ENCODE measurements at places on chromosomes 2 and 18. TPM values are rescaled to one million over a fixed set of nuclear protein-coding genes. Genes with fewer than 3 reads are reported as not detected.

- DNase-seq: no peak
Measured at GRCh38 chr2:206561962-206562361, 80.3 kb upstream of the FAM237A start.

DNA sequence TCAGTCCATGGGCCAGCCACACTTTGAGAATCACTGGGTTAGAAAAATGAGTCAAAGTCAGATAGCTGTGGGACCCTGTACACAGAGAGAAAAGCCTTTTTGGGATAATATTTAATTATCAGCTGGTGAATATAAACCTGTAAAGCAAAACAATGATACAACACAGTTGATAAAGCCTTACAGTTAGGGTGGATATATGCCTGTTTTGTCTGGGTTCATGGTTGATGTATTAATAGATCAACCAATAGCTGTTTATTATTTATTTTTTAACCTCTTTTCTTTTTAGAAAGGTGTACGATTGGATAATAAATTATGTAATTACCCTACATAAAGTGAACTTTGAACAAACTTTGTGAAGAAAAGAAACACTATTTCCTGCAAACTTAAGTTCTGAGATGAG is 145.6 kb downstream of the TDRD15 start:
- no peak for DNase-seq

- DNase-seq: no peak
Measured at GRCh38 chr2:237319887-237320286, 94.1 kb downstream of the COL6A3 start.

DNA sequence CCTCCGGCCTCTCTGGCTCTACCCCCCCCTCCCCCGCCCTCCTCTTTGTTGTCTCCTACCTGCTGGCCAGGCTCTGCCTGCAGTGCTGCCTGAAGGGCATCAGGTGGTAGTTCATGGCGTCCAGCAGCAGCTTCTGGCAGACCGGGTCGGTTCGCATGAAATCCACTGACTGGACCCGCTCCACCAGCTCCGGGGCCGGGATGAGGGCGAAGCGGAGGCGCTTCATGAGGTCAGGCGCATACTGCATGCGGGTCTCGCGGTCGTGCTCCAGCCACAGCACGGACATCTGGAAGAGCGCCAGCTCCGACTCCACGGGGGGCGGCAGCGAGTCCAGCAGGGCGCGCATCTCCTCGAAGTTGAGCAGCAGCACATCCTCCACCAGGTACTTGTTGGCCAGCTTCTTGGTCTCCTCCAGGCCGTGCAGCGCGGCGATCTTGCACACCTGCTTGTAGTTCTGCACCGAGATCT is 3.2 kb downstream of the KLHL14 start:
- no peak for DNase-seq

GRCh38 chr2:224400886-224401632 is 848 bp downstream of the FAM124B start:
- no peak for DNase-seq

GRCh38 chr2:2879781-2880180 is 497.8 kb downstream of the EIPR1 start:
- no peak for DNase-seq

DNA sequence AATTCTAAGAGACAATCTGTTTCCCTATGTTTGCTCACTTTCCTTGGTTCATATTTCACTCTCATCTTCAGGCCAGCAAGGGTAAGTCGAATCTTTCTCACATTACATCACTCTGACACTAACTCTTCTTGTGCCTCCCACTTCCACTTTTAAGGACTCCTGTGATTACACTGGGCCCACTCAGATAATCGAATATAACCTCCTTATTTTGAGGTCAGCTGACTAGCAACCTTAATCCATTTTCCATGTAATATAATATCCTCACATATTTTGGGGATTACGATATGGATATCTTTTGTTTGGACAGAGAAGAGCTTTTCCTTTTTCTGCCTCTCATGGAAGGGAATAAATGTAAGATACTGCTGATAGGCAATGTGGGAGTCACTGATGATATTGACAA is 2015.7 kb upstream of the LRRTM1 start:
- DNase-seq: no peak

DNA sequence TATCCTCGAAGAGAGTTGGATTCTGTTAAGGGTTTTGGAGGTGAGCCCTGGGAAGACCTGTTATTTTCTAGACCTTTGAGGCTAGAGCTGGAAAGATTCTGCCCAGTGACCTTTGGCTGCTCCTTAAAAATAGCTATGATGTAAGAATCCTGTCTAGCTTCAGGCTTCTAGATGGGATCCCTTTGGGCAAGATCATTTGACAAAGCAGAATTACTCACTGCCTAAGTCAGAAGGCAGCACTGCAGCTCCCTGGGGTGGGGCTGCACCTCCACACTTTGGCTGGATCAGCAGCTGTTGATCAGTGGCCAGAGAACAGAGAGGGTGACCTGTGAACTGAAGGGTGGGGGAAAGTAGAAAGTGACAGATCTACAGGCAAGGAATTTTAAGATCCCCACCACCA is 103.8 kb downstream of the ASAP2 start:
- no peak for DNase-seq

DNA sequence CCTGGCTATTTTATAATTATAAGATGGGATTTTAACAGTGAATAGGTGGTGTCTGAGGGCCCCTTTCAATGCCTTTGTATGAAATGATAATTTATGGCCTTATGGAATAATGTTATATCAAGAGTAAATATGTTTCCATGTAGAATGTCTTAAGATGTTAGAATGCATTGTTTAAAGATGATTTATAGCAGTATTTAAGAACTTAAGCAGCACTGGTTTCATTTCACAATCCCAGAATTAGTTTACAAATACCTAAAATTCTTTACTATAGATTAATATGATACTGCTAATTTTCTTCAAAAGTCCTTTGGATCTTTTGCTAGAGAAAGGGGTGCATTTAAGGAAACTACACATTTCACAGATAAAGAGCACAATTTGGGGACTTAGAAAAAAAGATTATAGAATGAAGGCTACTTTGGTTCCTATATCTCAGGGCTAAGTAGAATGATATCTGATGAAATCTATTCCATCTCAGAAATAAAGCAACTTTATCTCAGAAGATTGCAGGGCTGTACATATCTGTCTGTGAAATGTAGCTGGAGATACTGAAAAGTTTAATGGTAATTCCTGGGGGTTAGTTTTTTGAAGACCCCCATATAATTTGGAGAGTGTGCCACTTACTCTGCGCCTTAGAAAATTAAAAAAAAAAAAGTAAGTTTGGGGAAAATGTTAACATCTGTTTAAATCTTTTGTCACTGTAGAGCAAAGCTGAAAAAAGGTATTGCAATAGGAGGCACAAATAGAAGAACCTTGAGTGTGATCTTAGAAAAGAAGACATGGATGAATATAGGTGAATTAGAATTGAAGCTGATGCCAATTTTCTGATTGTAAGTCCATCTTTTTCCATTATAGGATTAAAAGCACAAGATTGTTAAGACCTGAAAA is 123.4 kb downstream of the GULP1 start:
- no peak for DNase-seq

DNA sequence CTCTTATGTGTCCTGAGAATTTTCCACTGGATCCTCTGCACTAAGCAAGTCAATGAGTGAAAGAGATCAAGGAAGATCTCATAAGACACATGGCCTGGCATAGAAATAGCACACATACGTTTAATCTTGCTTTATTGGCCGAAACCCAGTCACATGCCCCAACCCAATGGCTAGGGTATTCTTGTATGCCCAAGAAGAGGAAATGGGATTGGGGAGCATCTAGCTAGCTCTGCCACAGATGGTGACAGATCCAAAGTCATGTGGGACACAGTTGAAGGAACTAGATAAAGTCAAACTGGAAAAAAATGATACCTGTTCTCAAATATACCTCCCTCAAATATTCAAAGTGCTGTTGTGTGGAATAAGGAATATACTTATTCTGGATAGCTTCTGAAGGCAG is 74.7 kb downstream of the CD28 start:
- no peak for DNase-seq

DNA sequence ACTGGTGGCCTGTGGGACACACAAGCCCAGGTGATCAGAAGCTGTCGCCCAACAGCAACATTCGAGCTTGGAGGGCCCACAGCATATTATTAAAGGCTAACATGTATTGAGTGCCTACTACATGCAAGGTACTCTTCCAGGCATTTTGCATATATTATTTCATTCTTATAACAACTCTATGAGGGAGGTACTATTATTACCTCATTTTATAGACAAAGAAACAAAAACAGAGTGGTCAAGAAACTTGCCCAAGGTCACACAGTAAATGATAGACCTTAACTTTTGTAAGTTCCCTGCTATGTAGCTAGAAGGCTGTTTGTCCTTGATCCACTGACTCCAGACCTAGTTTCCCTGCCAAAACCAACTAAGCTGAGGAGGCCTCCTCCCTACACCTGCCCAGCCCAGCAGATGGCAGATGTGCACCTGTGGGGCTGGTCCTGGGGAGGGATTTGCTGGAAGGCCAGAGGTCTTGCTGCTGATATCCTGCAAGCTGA is 35.7 kb downstream of the KANSL3 start:
- no peak for DNase-seq

GRCh38 chr2:228503731-228504130 is 322.2 kb upstream of the SPHKAP start:
- no peak for DNase-seq

DNA sequence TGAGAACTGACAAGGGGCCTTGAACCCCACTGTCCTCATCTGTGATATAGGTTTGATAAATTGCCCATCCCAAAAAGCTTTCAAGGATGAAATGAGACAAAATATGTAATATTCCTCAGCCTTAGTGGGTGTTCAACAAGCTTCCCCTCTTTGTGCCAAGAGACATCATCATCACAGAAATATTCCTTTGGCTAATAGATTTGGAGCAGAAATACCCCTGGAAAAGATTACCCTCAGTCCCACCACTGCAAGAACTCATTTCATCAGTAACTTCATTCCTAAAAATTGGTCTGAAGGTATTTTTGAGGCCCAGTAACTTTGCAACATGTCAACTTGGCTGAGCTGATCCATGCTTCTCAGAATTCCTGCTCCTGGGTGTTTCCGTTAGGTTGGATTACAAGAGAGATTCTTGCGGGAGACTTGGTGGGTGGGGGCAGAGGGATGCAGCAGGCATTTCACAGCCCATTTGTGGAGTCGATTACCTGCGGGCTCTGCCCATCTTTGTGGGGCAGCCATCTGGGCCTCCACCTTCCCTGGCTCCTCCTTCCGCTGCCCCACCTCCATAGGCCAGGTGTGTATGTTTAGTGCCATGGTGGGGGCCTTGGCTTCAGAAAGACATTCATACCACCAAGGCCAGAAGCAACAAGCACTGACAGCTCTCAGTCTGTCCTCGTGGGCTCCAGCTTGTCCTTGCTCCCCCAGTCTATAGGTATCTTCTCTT is 263.9 kb downstream of the GLI2 start:
- no peak for DNase-seq

DNA sequence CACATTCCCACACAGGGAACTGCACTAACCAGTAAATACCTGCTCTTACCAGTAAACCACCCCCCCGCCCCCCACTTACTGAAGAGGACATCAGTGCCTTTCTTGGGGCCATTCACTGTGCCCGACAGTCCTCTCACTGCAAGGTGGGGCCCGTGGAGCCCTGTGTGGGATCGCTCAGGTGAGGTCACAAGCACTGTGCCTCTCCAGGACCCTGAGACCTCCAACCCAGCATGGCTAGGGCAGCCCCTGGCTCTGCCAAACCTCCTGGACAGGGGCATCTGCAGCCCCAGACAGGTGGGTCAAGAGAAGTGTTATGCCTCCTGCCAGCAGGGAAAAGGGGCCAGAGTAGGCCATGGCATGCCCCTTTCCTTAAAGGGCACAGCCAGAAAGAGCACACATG is 6.7 kb upstream of the NEURL3 start:
- no peak for DNase-seq

GRCh38 chr2:213420828-213421385 is 136.6 kb downstream of the SPAG16 start:
- no peak for DNase-seq

GRCh38 chr2:30371028-30371689 is 75.9 kb upstream of the LCLAT1 start:
- DNase-seq: no peak

- DNase-seq: no peak
Measured at GRCh38 chr2:109689973-109690372, 75.8 kb downstream of the SOWAHC start.

DNA sequence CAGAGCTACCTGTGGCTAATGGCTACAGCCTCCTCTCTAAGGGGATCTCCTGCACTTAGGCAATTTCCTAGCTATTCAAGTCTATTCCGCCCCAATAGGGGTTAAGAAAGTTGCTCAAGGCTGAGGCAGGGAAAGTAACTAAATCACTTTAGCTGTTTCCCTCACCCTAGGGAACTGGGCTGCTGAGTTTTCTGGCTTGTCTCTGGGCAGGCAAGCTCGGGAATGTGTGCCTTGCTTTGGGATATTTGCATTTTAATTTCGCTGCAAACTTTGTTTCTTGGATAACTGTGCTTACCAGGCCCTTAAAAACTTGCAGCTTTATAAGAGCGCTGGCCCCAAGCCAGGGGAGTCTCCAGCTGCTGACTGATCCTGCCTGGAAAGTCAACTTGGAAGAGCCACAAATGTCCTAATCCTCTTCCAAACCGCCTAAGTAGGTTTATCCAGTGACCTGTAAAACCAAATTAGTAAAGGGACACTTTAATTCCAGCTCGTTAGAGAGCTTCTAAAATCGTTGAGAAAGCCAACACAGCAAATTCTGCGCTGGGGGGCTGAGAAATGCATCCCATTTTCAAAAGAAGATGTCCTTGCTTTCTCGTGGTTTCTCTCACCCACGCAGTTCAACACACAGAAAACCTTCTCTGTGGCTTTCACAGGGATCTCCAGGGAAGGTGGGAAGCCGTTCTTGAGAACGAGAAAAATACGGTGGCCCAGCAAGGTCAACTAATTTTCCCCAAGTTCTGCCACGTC is 59.5 kb upstream of the SP3 start:
- no peak for DNase-seq

- DNase-seq: no peak
Measured at GRCh38 chr2:63699549-63699839, 110.7 kb downstream of the MDH1 start.

DNA sequence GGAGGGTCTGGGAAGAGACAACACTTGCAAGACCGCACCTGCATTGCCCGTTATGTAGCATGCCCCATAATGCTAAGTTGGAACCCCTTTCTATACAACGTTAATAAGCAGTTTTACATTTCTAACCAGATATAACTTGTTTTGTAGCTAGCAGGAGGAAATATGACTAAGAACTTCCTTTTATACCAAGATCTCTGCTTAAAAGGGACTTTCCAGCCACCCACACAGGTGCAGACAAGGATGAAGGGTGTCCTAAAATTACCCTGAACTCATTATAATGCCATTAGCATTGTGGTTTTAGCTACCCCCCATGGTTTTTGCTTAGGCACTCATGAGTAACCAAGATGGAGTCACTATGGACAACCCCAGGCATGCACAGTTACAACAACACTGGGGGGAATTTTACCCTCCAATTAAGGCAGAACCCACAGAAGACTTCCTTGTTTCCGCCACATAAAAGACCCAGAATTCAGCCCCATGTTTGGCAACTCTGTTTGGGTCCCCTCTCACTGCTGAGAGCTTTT is 362.8 kb downstream of the CBLN2 start:
- no peak for DNase-seq

Gene GREB1L
- polyA plus RNA-seq: not detected

Gene CPSF3
- polyA plus RNA-seq: 48.6 TPM

Gene EGR4
- not detected for polyA plus RNA-seq

Gene PID1
- 1.8 TPM for polyA plus RNA-seq

Gene ACOXL
- polyA plus RNA-seq: not detected

Gene UGT1A10
- polyA plus RNA-seq: not detected

Gene MROH2A
- not detected for polyA plus RNA-seq

Gene HAAO
- 4.2 TPM for polyA plus RNA-seq

Gene HJURP
- polyA plus RNA-seq: 12.2 TPM

Gene PTPN2
- polyA plus RNA-seq: 25.9 TPM

Gene CRYGD
- polyA plus RNA-seq: not detected

Gene SEC11C
- 13.9 TPM for polyA plus RNA-seq
